ENCODE measurements at places on chromosomes 1 and 21.

DNA sequence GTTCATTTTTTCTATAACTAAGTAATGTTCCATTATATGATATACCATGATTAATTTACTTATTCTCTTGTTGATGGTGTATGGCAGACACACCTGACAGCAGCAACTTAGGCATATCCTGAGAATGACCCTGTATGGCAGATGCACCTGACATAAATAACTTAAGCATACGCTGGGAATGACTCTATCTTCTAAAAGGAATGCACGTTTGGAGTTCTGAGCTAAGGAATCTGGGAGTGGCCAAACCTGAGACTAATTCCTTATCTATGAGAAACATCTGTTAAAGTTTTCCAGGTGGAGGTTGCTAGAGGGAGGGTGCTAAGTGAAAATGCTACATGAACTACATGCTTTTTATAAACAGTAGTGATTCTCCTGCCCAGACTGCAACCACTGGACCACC, 96.7 kb upstream of the RGS18 start:
- DNase-seq: no peak

GRCh38 chr1:119266858-119267257, 101.7 kb upstream of the HAO2 start:
- DNase-seq: no peak

- DNase-seq: no peak
These were observed 75.4 kb downstream of the AHCTF1 start for GRCh38 chr1:246856371-246856770.

DNA sequence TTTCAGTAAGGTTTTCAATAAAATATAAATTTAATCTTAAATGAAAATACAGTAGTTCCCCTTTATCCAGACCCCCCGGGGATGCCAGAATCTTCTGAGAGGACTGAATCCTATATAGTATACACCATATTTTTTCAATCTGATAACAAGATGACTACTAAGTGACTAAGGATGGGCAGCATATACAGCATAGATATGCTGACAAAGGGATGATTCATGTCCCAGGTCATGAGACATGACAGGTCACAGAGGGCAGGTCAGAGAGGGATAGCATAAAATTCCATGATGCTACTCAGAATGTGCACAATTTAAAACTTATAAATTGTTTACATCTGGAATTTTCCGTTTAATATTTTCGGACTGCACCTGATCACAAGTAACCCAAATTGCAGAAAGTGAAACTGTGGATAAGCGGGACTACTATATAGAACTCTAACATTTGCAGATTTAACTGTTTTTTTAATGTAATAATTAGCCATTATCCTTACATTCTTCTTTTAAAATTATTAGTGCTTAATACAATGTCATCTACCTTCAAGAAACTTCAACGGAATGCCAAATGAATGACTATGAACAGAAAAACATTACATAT, 48.8 kb downstream of the LRRC40 start:
- DNase-seq: no peak

GRCh38 chr1:226654668-226655055, 84.4 kb downstream of the ITPKB start:
- DNase-seq: no peak

DNA sequence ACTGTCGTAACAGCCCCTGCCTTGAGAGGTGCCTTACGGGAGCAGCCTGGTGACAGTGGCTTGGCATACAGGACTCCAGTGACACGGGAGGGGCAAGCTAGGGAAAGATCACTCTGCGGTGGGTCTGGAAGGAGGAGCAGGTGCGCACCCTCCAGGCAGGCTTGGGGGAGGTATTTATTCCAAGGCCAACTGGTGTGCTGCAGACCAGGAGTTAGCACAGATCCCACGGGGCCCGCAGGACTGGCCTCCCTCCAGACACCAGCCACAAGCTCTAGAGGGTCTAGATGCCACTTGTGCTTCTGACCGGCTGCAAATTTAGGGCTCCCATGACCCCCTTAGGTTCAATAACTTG, 22.1 kb downstream of the PSEN2 start:
- no peak for DNase-seq

- no peak for DNase-seq
These were observed 3.4 kb downstream of the RUNX1 start for GRCh38 chr21:35045542-35046262.

- DNase-seq: no peak
These were observed 101.7 kb downstream of the NEK7 start for GRCh38 chr1:198258491-198258890.

GRCh38 chr1:110230381-110231199, 20.5 kb downstream of the KCNC4 start:
- no peak for DNase-seq

DNA sequence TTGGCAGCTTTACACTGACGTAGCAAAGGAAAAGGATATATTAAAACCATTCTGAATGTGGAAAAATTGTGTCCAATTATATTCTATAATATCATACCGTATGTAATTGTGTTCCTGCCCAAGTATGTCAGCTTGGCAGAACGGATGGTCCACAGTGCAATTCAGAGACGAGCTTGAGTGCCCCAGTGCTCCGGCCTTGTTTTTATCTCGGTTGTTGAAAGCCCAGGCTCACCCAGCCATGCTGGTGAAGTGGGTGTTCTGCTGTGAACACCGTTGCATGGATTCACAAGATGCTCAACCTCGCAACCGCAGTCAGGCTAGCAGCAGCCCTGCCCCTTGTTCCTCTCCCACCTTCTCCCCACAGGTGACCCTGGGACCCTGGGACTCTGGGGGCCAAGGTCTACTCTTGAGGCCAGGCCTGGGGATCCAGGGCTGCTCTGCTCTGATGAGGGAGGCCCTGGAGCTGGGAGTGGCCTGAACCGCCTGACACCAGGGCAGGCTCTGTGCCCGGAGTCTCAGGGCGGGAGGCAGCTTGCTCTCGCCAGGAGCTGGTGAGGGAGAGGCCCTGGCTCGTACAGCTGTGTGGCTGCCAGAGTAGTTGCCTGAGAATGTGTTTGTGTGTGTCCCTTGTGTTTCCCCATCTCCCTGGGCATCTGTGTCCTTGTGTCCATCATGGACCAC, 11.2 kb downstream of the PTPRF start:
- no peak for DNase-seq

DNA sequence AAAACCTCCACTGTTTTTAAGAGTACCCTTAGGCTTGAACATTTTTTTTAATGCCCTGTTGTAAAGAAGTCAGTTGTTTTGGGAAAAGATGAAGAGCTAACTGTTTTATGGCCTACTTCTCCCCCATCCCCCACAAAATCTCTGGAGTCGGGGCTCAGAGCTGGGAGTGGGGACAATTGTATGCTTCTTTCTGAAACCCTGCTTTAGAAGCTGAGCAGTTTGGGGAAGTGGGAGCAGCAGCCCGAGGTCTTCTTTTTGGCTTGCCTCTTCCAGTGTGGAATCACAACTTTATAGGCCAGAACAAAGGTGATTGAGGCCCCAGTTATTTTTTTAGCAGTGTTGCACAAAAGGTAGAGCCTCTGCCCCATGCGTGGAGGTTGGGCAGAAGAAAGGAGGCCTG, 25.2 kb downstream of the PPP2R5A start:
- no peak for DNase-seq

DNA sequence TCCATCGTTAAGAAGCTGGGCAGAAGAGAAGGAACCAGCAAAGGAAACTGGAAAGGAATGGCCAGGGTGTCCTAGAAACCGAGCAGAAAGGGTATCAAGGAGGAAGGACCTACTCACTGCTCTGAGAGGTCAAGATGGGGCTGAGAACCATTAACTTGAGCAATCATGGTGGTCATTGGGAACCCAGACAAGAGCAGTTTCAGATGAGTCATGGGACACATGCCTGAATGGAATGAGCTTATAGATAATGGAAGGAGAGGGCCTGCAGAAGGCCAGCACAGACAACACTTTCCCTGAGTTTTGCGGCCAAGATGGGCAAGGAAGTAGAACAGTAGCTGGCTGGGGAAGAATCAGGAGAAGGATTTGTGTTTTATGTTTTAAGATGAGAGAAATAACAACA, 383.2 kb downstream of the KIF26B start:
- DNase-seq: no peak

DNA sequence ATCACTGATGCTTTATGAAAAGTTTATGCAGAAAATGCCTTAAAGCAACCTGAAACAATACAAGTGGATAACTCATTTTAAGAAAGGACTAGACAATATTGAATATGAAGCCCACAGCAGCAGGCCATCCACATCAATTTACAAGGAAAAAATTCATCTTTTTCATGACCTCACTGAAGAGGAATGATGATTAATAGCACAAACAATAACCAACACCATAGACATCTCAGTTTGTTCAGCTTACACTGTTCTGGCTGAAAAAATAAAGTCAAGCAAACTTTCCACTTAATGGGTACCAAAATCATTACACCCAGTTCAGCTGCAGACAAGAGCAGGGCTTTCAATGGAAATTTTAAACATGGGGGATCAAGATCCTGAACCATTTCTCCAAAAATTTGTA, 380.6 kb upstream of the NEGR1 start:
- no peak for DNase-seq

GRCh38 chr21:44086636-44087425, 20.4 kb upstream of the PWP2 start:
- DNase-seq: no peak

GRCh38 chr1:43878440-43878839, 55.2 kb upstream of the ARTN start:
- DNase-seq: no peak

- no peak for DNase-seq
These were observed 24.5 kb upstream of the EPHA2 start for GRCh38 chr1:16180291-16180824.

- no peak for DNase-seq
These were observed 4.9 kb upstream of the PROX1 start for GRCh38 chr1:213982672-213983492.

DNA sequence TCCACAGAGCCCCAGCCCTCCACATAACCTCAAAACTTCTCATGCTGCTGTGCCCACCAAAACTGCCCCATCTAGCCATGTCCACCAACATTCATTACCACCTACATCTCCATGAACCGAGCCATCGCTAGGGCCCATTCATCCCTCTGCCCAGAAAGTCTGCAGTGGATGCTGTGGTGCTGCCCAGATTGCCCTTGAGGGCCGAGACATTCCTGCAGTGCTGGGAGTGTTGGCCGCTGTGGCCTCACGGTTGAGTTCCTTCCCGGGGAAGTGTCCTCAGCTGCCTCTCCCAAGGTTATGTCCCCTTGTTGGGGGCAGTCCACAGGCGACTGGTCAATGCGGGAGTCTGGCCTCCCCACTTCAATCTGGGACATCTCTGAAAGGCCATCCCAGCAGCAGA, 30.3 kb upstream of the DMBX1 start:
- DNase-seq: no peak

- DNase-seq: no peak
These were observed 64.0 kb upstream of the KCNK2 start for GRCh38 chr1:215018555-215018954.

DNA sequence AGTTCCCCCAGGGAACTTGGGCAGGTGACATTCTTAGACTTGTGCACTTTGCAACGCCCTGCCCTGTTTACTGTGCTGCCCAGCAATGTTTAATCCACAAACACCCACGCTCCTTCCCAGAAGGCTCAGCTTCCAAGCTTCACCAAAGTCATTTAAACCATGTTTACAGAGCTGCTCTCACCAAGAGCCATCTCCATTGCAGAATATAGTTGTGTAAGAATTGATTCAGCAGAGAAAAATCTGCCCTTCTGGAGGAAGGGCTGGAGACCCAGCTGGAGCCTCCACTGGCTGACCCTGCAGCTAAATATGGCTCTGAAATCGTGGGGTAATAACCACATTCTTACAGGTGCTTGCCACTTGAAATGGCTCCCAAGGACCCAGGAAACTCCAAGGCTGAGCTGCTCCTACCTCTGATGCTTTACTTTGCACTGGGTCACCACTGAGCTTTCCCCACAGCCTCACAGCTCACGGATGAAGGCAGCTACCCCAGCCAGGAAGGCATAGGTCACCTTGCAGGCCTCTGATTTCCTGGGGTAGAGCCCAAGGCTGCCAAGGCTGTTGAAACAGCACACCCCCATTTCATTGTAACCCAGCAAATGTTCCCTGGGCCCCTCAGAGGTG, 8.7 kb downstream of the CAPN2 start:
- no peak for DNase-seq

GRCh38 chr1:234316937-234317336, 56.3 kb upstream of the COA6 start:
- DNase-seq: no peak

- DNase-seq: no peak
These were observed 77.0 kb downstream of the C21orf91 start for GRCh38 chr21:17742181-17742580.

DNA sequence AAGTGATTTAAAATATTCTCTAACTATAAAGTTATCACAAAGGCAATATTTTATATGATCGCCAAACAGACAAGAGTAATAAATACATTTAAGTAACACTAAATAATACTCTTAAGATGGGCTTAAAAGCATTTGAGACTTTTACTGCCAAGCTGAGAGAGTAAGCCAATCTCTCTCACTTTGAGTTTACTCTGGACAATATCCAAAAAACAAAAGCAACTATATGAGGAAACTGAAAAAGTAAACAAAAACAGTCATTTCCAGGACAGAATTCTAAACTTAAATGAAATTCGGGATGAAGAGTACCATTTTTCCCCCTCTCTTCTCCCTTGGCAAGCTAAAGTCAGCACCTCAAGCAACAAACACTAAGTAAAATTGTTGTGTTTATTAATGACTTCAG, 173.2 kb downstream of the COP1 start:
- DNase-seq: no peak

GRCh38 chr1:150516050-150516591, 569 bp downstream of the FALEC start:
- no peak for DNase-seq

GRCh38 chr1:55358581-55358980, 143.4 kb upstream of the USP24 start:
- DNase-seq: no peak

- no peak for DNase-seq
These were observed 32.8 kb downstream of the AKNAD1 start for GRCh38 chr1:108824051-108824450.

GRCh38 chr1:180572760-180573159, 14.0 kb downstream of the OVAAL start:
- no peak for DNase-seq

GRCh38 chr1:243598433-243598832, 251.6 kb downstream of the AKT3 start:
- DNase-seq: no peak

DNA sequence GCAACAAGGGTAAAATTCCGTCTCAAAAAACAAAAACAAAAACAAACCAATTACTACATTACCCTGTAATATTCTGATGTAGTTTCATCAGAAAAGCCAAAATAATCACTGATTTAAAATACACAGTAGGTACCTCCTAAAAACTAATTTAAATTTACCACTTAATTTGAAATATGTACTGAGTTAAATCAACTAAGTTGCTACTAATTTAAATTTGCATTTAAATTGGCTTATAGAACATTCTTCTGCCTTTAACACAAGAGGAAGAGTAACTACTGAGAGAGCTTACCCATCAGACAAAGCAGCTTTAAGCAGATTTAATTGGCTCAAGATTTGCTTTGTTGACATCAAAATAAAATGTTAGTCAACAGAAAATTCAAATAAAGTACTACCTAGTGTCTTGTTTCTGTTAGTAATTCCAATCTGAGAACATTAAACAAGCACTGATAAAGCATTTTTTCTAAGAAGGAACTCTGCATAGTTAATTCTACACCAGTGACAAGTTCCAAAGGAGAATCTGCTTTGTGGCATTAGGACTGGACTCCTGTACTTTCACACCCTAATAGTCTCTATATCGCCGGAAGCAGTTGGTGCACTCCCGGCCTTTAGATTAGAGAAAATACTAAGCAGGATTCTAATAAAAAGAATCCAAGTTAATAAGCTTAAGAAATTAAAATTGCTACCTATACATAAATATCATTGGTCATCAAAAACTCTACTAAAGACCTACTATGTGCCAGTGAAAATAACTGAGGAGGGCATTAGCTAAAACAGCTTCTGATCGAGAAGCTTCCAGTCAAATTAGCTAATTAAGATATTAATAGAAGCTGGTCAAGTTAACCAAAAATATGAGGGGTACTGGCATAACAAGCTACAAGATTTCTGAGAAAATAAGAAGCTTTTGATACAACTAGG, 8.4 kb downstream of the LUZP1 start:
- no peak for DNase-seq

Data from activated CD8-positive, alpha-beta memory T cell treated with anti-CD3 and anti-CD28 coated beads for 48 hours (primary cell).